CD4-positive, alpha-beta memory T cell (primary cell): ENCODE measurements at places on chromosomes 6 and 20. TPM values are rescaled to one million over a fixed set of nuclear protein-coding genes. Genes with fewer than 3 reads are reported as not detected.

GRCh38 chr6:145531822-145532221 is 203.5 kb downstream of the EPM2A start:
- no peak for DNase-seq

- no peak for DNase-seq
Observed at GRCh38 chr6:79518842-79519241, 18.4 kb downstream of the LCA5 start.

DNA sequence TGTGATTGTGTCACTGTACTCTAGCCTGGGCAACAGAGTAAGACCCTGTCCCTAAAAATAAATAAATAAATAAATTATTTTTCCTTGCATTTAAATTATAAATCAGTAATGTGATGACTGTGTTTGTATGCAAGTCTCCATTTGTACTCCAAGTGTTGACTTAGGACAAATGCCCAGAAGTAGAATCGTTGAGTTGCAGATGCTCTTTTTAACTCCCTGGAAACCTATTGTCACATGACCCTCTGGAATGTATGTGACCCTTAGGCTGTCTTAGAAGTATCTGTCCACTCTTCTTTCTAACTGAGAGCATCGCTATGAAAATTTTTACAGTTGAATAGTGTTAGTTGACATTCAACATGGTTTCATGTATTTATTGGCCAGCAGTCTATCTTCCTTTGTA is 18.8 kb downstream of the OR2A4 start:
- no peak for DNase-seq

GRCh38 chr6:107753778-107754177 is 70.3 kb downstream of the SCML4 start:
- no peak for DNase-seq

- no peak for DNase-seq
Observed at GRCh38 chr6:40901322-40902055, 137.5 kb downstream of the UNC5CL start.

DNA sequence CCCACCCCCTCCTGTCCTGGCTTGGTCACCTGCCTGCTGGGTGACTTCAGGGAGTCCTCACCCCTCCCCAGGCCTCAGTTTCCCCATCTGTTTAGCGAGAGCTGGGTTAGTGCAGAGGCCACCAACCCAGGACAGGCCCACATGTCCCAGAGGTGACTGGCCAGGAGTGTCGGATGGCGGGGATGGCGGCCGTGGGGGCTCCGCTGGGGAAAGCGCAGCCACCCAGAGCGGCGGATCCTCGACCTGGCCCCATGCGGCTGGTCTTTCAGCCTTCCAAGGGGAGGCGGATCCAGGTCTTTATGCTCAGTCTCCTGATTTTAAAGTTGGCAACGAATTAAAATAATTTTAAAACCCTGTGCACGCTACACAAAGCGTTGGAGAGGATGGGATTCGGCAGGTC is 31.0 kb upstream of the GATA5 start:
- DNase-seq, result no peak

DNA sequence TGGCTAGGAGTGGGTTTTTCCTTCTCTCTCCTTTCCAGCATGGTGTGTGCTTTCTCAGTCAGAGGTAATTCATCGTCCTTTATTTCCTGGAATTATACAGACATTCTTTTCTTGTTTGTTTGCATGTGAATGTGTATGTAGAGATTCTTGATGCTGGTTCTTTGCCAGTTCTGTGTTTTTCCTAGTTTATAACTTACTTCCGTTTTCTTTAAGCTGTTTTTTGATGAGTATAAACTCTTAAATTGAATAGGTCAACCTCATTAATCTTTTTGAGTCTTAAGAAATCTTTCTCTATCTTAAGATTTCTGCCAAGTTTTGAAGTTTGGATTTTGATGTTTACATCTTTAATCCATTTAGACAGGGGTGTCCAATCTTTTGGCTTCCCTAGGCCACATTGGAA is 38.7 kb downstream of the IGF2R start:
- DNase-seq, result no peak

GRCh38 chr6:159193923-159194322 is 24.7 kb downstream of the FNDC1 start:
- no peak for DNase-seq

Gene EEF1A1
- 10,358 TPM for polyA plus RNA-seq

Gene STX7
- 14.9 TPM for polyA plus RNA-seq

- DNase-seq, result no peak
Observed at GRCh38 chr6:79149884-79150283, 71.8 kb upstream of the PHIP start.

- no peak for DNase-seq
Observed at GRCh38 chr6:379410-380181, 12.0 kb upstream of the IRF4 start.

Gene FAM83B
- not detected for polyA plus RNA-seq

DNA sequence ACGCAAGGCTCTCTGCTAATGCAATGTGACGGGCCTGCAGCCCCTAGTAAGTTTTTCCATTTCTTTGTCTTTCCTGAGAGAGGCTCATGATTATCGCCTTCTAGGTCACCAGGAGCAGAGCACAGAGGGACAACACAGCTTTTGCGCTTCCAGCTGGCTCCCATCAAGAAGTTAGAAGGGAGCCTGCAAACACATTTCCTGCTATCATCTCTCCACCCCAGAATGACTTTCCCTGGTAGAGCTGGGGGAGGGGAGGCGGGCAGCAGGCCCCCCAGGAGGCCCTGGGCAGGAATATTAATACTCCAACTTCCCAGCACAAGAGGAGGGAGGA is 35.7 kb upstream of the CCDC167 start:
- DNase-seq, result no peak

Gene C6orf132
- polyA plus RNA-seq, result not detected

DNA sequence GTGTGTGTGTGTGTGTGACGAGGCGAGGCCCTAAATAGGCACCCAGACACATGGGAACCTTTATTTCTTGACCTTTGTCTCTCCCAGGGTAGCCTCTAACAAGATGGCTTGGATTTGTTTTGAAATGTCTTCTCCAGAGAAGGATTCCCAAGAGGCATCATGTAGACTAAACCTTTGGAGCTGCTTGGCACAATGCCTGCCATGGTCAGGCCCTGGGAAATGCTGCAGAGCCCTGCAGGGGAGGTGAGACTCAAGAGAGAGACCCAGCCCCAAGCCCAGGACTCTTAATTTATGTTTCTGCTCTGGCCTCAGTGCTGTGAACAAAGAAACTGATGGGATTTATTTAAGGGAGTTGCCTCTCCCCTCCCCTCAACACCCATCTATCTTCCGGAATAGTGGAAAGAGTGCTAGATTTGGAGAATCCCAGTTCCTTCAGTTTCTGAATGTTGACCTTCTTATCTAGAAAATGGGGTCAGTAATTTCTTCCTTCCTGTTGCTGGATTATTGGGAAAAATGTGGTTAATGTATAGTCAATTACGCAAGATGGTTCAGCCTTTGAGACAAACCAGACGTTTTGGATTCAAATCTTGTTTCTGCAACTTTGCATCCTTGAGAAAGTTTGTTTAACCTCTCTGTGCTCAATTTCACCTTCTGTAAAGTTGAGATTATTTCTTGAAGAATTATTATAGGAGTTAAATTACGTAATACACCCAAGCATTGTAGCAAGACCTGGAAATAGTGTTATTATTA is 434.8 kb downstream of the MAFB start:
- no peak for DNase-seq

Gene SPATS1
- not detected for polyA plus RNA-seq

Gene C4A
- not detected for polyA plus RNA-seq

DNA sequence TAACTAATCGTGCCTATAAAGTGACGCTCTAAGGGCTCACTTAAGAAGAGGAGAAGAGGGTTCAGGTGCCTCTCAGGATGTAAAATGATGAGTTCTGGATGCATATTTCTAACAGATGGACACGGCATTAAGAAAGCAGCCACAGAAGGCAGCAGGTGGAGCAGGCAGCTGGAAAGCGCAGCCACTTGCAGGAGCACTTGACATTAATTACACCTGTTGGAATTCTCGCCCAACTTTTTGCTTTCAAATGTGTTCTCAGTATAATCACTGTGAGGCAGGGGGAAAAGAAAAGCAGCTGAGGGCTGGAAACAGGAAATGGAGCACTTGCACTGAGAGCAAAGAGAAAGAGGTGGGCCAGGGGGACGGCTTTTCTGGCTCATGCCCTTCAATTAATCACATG is 164.2 kb downstream of the NKAIN2 start:
- DNase-seq, result no peak

Gene FLOT1
- polyA plus RNA-seq, result 74.6 TPM

GRCh38 chr6:144283646-144284477 is 1.3 kb upstream of the UTRN start:
- no peak for DNase-seq

Gene SLC17A9
- polyA plus RNA-seq, result not detected

Gene BPI
- polyA plus RNA-seq, result not detected

Gene GPRC6A
- polyA plus RNA-seq, result not detected

Gene LAMA4
- polyA plus RNA-seq, result not detected

- no peak for DNase-seq
Observed at GRCh38 chr6:72413884-72414283, 208.0 kb upstream of the KCNQ5 start.
